Fibroblast of skin of back (primary cell): ENCODE measurements at places on chromosomes 13 and 19.

- no peak for DNase-seq
Observed at GRCh38 chr19:29293736-29294342, 80.9 kb upstream of the UQCRFS1 start.

DNA sequence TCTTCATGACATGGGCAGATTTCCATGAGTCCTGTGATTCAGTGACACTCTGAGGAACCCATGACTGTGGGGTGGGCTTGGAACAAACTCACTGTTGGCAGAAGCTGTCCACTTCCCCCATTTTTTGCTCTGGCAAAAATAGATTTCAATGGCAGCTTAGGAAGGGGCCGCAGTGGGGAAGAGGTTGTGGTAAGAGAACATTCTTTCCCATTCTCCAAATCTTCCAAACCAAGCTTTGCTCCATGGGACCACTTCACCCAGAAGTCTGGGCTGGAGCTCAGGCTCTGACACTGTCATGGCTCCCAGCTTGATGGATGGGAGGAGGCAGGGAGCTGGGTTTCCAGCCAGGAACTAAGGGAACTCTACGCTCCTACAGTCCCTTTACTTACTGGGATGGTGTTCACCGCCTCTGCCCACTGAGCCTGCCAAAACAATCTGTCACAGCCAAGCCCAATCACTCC, 24.9 kb upstream of the MEDAG start:
- DNase-seq: no peak

DNA sequence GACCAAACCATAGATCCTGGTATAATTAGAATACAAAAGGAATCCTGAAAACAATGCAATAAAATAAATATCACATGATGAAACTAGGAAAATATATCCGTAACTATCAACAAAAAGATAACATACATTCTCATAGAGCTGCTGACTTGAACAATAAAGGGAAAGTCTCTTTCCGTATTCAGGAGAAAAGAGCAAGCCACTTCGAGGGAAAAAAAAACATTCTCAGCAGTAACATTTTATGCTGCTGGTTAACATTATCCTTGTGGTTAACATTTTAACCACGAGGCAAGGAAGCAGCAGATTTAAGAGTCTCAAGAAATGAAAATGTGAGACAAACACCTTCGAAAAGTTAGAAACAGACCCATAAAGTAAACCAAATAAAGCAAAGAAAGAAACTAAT, 25.8 kb downstream of the NALCN start:
- peak; percentile 43 for DNase-seq

DNA sequence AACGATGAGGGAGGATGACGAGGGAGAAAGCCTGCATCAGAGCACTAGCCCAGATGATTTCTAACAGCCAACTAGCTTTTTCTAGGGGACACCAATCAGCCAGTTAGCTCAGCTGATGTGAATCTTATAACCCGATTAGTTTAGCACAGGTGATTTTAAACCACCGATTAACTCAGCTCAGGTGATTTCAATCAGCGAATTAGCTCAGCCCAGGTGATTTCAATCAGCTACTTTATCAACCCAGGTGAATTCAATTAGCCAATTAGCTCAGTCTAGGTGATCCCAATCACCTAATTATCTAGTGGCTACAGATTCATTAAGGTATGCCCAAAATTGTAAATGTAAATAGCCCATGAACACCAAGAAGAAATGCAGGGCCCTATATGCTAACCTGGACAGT, 146.9 kb downstream of the ZNF486 start:
- no peak for DNase-seq
